ENCODE measurements at places on chromosomes 1 and 21. TPM values are rescaled to one million over a fixed set of nuclear protein-coding genes. Genes with fewer than 3 reads are reported as not detected.

Gene CA14
- total RNA-seq: not detected

Gene S100A7A
- not detected for total RNA-seq

Gene NR1I3
- not detected for total RNA-seq

Gene NTRK1
- not detected for total RNA-seq

Gene OR2M3
- total RNA-seq: not detected

Gene CELA3B
- total RNA-seq: not detected

Gene CYP4X1
- total RNA-seq: 6.3 TPM

Gene MYBPH
- not detected for total RNA-seq

Gene PDPN
- total RNA-seq: 65.0 TPM

Gene CFAP126
- not detected for total RNA-seq

Gene HLX
- 20.8 TPM for total RNA-seq

Gene YARS1
- 84.0 TPM for total RNA-seq

Gene ALX3
- not detected for total RNA-seq

DNA sequence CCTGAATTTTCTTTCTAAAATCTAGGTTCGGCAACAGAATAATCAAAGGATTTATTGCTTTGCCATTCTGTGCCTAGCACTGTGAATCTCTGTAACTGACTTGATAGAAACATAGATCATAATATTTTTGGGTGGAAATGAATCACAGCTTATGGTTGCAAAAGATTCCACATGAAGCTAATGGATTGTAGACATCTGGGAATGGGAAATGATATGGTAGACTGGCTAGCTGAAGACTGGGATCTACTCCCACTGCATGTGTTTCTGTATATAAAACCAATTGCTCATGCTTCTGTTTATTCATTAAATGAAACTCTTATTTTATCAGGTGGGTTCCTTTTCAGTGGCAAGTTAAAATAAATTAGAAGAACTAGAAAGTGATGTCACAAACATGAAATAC lies 395.6 kb downstream of the ST6GALNAC3 start:
- DNase-seq: no peak

DNA sequence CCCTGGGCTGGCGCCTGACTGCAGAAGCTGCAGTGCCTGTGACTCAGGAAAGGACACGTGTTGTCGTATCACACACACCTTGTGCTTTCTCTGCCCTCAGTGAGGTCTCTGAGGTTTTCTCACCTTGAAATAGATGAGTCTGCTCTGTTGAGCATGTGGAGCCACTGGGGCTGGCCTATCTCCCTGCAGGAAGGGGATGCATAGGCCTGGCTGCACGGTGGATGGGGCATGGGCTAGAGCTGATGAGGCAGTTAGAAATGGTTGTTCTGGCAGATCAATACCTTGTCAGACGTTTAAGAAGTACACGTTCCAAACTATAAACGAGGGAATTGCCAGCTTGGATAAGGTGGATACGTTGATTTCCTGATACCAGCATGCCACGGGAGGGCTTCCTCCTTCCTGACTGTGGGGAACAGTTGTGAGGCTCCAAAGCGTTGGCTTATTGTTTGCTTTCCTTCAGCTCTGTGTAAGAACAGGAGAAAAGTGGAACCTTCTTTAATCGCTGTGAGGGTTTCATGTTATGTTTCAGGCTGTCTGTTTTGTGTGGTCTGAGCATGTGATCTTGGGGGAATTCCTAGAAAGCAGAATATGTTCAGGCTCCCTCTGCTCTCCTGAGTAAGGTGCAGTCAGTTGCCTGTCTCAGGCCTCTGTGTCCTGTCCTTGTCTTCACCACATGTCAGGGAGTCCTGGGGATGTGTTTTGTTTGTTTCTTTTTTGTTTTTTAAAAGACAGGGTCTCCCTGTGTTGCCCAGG lies 44.8 kb downstream of the PCNT start:
- DNase-seq: peak; percentile 17

DNA sequence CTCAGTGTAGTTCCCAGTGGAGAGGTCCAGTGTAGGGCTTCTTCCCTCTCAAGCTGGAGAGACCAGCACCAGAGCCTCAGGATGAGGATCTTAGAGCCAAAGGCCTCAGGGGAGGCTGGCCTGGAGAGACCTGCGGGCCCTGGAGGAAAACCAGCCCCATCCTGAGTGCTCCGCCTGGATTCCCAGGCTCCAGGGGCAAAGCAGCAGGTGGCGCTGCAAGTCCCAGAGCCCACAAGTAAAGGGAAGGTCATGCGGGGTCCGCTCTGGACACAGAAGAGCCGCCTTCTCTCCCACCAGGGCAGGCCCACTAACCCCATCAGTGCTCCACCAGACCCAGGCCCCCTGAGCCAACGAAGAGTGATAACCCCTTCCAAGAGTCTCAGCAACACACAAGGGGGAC lies 22.7 kb downstream of the PGBD5 start:
- DNase-seq: no peak

DNA sequence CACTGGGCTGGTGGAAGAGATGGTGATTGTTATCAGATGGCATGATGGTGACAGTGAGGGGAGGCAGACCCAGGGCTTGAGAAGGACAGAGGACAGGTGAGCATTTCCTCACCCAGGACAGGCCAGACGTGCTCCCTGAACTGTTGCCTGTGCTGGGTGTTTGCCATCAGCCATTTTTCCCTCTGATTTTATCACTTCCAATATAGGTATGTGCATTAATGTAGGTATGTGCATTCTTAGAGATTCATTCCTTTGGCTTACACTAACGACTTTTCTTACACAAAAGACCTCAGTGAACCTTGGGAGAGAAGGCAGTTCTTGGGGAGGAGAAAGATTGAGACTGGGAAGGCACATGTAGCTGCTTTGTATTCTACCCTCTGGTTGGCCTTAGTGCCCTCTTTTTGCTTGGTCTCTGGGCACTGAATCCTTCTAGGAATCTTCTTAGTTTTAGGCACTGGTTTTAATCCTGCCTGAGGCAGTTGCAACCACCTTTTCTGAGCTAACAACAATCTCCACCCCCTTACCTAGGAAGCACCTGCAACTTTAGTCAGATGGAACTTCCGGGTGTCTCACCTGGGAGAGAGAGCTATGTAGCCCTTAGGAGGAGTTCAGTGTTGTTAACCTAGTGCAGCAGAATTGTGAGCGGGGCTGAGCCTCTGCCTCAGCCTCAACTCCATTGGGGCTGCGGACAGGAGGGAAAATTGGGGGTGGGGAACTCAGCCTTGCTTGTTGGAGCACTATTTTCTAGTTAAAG lies 30.9 kb downstream of the C1orf116 start:
- no peak for DNase-seq

DNA sequence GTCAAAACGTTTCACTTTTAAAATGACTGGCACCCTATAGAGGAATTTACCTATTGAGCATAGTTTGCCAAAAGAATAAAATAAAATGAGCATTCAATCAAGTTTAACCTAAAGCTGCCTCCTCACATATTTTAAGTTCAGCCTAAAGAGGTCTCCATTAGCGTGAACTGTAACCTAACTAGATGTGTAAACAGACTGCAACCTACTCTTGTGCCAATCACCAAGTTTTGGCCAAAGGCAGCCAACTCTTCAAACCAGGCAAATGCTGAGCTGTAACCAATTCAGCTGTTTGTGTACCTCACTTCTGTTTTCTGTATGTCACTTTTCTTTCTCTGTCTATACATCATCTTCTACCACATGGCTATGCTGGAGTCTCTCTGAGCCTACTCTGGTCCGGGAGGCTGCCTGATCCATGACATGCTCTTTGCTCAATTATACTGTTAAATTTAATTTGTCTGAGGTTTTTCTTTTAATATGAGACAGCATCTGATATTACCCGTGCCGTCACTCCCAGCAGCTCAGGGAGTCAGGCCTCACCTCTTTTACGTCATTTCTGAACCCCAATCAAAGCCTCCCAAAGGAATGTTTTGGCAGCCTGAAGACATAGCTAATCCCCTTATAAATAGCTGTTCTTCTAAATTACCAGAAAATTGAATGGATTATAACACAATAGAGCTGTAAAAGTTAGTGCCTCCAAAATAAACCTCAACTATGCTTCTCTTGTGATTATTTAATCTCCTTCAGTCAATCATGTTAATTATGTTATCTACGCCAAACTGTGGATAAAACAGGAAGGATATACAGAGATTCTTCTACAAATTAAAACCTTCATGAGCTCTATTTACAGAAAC lies 81.0 kb upstream of the NR5A2 start:
- no peak for DNase-seq

DNA sequence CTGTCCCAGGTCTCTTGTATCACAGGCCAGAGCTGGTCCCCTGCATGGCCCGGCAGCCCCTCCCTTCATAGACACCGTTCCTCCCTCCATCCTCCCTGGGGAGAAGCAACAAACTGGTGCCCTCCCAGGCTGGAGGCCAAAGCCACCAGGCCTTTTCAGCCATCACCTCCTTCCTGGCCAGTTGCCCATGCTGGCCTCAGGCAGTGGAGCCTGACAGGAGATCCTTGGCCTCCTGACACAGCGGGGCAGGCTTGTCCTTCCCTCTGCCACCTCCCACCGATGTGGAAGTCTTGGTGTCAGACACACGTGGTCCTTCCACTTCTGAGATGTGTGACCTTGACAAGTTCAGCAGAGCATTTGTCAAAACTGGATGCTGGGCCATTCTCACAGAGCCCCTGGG lies 206.0 kb downstream of the HIVEP3 start:
- peak; percentile 8 for DNase-seq

DNA sequence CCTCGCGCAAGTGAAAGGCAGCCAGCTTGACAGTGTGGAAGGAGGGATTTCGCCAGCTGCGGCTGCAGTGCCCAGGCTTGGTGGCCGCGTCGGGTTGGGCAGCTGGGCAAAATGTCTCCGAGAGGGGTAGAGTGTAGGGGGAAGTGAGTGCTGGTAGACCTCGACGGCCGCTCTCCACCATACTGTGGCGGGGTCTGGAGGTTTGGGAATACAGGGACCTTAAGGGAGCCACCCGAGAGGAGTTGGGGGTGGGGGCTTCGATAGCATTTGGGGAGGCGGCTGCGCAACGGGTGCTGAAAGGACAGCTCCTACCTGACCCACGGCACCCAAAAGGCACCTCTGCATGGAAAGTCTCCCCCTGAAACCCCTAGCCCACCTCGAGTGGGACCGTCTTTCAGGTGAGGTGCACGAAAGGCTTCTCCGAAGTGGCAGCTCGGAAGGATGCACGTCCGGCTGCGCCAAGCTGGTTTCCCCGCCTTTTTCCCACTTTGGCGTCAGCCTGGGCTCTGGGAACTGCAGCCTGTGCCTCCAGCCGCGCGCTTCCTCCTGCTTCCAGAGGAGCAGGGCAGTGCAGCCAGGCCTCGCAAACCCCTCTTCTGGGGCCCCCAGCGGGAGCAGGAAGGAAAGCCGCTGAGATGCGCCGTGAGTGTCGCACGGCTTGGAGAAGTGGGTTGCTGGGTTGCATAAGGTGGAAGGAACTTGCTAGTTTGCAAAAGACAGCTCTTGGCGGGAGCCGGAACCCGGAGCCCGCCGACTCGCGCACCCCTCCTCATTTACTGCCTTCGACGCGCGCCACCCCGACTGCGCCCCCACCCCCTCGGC lies 531 bp upstream of the HMGN2 start:
- peak; percentile 59 for DNase-seq

GRCh38 chr1:103274886-103275285 lies 166.6 kb upstream of the COL11A1 start:
- no peak for DNase-seq

- peak; percentile 86 for DNase-seq
These were observed 224.9 kb upstream of the FGGY start for GRCh38 chr1:59071876-59072582.

DNA sequence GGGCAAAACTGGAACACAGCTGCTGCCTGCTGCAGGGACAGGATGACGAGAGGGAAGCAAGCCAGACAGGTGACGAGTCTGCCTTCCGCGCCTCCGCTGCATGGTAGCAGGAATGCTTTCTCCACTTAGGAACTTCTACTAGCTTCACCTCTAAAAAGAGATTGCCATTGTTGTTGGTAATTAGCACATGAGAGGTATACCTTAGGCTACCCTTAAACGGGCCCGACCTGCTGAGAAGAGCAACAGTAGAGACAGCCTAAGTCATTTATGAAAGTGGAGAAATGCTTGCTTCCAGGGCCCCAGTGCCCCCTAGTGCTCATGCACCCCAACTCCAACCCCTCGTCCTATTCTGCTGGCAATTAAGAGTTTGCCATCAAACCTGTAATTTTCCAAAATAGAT lies 96.9 kb upstream of the AKT3 start:
- peak; percentile 62 for DNase-seq

GRCh38 chr1:198925567-198925966 lies 286.7 kb downstream of the PTPRC start:
- no peak for DNase-seq

DNA sequence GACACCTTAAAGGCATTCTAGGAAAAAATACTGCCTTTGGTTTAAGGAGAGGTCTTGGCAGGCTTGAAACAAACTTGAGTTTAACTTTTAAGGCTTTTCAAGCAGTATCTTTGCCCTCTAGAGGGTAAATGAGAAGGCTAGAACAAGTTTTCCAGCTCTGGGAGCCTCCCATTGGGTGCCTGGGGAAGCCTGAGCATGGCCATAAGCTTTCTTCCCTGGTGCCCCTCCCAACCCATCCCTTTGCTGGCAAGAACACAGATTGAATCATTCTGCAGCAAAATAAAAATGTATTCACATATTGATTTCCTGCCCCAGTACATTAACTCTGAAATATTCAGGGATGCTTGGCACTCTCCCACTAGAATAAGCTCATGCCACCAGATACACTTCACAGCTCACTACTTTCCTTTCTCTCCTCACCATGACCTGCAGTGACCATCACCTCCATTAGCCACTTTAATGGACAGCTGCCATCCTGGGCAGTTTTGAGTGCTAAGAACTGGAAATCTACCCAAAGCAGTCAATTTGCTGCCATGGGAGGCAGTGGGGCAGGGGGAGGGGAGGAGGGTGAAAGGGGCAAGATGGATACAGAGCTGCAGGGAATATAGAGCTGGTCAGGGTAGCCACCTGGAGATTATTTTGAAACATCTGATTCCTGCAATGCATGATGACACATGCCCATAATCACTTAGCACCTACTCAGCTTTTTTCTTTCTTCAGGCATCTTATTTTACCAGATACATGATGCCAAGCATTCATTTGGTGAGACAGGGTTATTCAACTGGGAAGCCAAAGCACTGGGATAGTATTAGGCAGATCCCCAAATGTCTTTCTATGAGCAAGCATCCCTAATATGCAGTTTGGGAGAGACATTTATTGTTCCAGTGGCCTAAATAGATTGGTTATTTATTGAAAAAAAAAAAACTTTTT lies 140.6 kb downstream of the SYT2 start:
- DNase-seq: no peak

- DNase-seq: no peak
These were observed 29.1 kb downstream of the EVI5 start for GRCh38 chr1:92755541-92756461.

DNA sequence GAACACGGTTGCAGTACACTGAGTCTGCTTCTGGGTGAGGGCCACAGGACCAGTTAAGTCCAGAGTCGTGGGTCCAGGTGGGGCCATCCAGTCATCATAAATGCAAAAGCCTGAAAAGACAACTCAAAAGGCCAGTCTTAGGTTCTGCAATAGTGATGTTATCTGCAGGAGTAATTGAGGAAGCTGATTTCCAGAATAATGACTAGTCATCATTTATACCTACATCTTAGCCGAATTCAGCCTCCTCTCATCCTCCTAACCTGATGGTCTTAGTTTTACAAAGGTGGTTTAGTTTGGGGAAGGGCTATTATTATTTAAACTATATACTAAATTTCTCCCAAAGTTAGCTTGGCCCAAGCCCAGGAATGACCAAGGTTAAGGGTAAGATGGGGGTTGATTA lies 23.5 kb upstream of the SLC5A9 start:
- DNase-seq: no peak

GRCh38 chr1:20223106-20223505 lies 36.8 kb upstream of the PLA2G2C start:
- DNase-seq: no peak

Measured in dermis blood vessel endothelial cell (primary cell).